ENCODE measurements at places on chromosomes 7 and 10.

- no peak for DNase-seq
These were observed 270.5 kb downstream of the BICC1 start for GRCh38 chr10:58782876-58783851.

GRCh38 chr10:35739998-35740397, 97.9 kb upstream of the FZD8 start:
- peak; percentile 58 for DNase-seq

GRCh38 chr7:105067691-105068090, 53.7 kb downstream of the KMT2E start:
- no peak for DNase-seq

GRCh38 chr10:103510791-103511752, 17.6 kb downstream of the NEURL1 start:
- DNase-seq, result no peak

GRCh38 chr7:71517940-71518699, 386.2 kb downstream of the GALNT17 start:
- DNase-seq, result no peak

GRCh38 chr7:81430761-81431160, 339.1 kb downstream of the HGF start:
- DNase-seq, result no peak

DNA sequence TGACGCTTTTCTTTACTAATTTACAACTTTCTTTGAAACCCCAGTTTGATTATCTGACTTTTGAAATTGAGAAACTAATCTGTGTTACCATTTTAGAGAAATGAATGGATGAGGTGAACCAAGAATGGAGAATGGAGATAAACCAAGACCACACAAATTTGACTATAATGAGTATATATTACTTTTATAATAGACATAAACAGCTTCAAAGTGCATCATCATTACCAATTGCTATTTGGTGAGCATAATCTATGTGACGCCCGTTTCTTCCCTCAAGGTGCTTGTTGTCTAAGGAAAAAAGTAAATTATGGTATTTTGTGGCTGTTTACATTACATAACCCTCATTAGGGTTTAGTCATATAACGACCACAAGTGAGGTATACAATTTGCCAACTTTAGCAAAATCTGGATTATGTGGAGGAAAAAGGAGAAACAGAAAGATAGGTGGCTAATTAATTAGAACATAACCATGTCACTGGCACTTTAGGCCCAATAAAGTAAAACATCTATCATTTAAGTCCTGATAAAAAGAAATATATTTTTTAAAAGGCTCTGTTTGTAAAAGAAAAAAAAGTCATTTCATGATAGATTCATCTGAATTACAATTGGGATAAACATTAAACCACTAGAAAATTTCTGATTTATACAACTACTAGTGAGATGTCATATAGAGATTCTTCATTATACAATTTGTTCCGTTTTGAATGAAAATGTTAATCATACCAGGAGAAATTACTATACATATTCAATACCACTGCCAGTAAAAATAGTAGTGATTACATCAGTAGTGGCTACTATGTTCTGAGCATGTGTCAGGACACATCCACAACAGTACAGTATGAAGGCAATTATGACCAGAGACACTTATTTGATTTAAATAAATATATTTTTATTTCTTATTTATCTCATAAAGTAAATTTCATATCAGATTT, 118.2 kb upstream of the FAM133B start:
- DNase-seq, result no peak

DNA sequence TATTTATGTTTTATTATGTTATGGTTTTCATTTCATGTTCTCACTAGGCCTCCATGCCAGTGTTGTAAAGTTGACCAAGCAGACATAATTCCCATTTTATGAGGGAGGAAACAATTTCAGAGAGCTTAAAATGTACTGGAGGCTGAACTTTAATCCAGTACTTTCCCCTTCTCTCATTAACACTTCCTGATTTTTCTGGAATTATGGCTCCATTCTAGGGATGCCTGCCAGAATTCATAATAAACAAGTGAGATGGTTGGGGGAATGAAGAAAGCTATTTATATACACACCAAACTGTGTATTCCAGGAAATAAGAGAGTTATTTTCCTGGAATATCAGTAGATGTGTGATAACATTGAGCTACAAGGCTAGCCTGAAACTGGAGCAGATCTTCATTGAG, 6.9 kb downstream of the TMEM236 start:
- no peak for DNase-seq

DNA sequence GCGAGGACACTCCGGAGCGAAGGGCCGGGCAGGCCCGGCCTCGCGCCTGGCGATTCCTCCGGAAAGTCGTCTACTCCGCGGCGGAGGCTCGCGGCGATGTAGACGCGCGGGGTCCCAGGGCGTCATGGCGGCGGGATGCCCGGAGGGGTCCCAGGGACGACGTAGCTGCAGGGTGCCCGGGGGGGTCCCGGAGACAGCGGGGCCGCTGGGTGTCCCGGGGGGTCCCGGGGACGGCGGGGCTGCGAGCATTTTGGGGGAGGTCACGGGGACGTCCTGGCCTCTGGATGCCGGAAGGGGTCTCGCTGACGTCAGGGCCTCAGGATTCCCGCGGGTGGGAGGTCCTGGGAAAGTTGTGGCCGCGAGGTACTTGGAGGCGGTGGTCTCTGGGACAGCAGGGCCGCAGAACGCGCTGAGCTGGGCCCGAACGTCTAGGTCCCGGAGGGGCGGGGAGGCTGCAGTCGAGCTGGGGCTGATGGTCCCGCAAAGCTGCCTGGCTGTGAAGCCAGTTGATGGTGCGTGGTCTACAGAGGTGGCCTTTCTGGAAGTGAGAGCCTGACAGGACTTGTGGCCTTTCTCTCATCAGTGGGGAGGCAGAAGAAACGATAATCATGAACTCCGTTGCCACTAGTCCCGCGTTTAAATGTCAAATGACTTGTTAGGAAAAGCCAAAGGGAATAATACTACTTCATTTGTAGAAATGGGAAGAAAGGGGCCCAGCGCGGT, 637 bp downstream of the HSPA14 start:
- no peak for DNase-seq

GRCh38 chr10:52004342-52004949, 305.1 kb upstream of the CSTF2T start:
- peak; percentile 30 for DNase-seq
